Testis (tissue), 5 donors: ENCODE measurements at places on chromosomes 7 and 10.
A peak's percentile ranks its signal among the peaks of the same experiment; 100 is the strongest.

- DNase-seq = no peak
Measured at GRCh38 chr10:49347827-49348226, 48.1 kb downstream of the DRGX start.

GRCh38 chr10:16441173-16441840 lies 4.5 kb downstream of the PTER start:
- no peak for DNase-seq

GRCh38 chr10:116353817-116354216 lies 29.6 kb downstream of the CCDC172 start:
- DNase-seq = no peak

GRCh38 chr10:58757352-58758065 lies 244.8 kb downstream of the BICC1 start:
- no peak for DNase-seq

GRCh38 chr7:102974366-102975236 lies 61.8 kb downstream of the LRRC17 start:
- DNase-seq = no peak

DNA sequence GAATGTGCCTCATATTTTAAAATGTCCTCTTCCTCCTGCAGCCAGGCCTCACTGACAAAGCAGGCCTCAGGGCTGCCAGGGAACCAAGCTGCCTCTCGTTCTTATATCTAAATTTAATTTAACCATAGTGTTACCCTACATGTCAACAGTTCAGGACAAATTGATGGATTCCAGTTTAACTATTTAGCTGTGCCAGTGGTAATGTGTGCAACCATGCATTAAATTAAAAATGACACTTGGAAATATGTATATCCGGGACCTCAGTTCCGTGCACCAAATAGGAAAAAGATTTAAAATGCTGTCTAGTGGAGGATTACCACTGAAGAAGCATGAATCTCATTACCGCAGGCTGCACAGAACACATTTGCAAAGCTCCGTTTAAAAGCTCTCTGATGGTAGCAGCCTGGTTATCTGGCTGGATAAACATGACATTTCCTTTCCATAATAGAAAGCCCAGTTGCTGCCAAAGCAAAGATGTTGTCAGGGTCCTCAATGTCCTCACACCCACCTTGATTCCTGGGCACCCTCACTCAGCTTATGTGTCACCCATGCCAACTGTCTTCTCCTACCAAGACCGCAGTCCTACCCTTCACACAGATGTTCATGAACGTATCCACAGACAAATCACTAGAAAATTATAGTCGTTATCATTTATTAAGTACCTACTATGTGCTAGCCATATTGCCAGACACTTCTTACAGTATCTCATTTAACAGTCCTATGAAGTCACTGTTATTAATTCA lies 73.3 kb upstream of the FRMD4A start:
- no peak for DNase-seq

DNA sequence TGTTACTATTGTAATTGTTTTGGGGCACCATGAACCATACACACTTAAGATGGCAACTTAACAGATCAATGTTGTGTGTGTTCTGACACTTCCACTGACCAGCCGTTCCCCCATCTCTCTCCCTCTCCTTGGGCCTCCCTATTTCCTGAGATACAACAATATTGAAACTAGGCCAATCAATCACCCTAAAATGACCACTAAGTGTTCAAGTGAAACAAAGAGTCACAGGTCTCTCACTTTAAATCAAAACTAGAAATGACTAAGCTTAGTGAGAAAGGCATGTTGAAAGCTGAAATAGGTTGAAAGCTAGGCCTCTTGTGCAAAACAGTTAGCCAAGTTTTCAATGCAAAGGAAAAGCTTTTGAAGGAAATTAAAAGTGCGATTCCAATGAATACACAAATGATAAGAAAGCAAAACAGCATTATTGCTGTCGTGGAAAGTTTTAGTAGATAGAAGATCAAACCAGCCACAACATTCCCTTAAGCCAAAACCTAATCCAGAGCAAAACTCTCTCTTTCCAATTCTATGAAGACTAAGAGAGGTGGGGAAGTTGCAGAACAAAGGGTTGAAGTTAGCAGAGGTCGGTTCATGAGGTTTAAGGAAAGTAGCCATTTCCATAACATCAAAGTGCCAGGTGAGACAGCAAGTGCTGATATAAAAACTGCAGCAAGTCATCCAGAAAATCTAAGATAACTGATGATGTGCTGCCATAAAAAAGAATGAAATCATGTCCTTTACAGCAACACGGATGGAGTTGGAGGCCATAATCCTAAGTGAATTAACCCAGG lies 90.6 kb downstream of the MTPN start:
- DNase-seq = no peak

- DNase-seq = peak; percentile 80
Measured at GRCh38 chr10:97714401-97715258, 1.1 kb downstream of the MARVELD1 start.

- DNase-seq = no peak
Measured at GRCh38 chr10:103225939-103226338, 19.7 kb upstream of the RPEL1 start.
